ENCODE measurements at places on chromosomes 3 and 15.
A peak's percentile ranks its signal among the peaks of the same experiment; 100 is the strongest.

GRCh38 chr3:155635056-155635455, 109.8 kb downstream of the PLCH1 start:
- DNase-seq: no peak

DNA sequence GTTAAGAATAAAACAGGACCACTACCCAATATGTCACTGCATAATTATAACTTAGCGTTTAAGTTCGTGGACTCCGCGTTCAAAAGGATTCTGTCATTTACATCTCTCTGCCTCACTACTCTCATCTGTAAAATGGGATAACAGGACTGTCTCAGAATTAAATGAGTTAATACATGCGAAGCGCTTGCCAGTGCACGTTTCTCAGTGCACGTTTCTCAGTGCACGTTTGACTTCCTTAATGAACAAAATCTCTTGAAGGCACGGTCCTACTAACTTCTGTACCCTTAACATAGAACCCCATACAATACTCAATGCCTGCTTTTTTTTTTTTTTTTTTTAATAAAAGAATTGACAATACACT, 499 bp downstream of the RABL3 start:
- no peak for DNase-seq

GRCh38 chr15:59299929-59300617, 72.6 kb downstream of the MYO1E start:
- DNase-seq: no peak

DNA sequence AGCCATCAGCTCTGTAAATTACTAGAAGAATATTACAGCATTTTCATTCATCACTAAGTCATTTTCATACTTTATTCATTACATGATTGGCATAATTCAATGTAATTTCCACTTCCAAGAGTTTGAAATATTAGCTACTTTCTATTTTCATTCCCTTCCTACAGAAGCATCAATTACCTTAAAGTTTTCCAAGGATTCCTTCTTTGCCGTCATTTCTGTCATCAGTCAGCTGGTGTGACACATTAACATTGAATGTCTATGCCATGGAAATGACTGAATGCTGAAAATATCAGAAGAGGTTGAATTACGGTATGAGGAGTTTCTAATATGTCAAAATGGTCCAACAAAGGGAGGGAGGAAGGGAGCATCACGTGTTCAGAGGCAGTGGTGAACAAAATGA, 718.2 kb upstream of the GRM7 start:
- no peak for DNase-seq

DNA sequence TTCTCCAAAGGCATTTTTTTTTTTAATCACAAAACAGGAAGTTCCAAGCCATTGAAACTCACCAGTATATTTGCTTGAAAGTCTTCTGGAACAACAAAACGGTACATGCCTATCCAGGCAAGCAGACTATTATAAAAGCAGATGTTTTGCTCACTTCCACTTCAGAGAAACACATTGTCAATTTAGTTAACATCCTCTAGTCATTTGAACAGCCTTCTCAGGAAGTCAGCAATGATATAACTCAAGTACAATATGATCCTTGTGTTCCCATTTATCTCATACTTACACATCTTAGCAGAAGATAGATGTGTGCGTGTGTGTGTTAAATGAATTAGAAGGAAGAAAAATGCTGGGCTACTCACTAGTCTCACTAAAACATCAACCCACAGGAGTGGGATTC, 30.4 kb downstream of the MECOM start:
- DNase-seq: no peak

GRCh38 chr3:66110840-66111239, 72.1 kb upstream of the MAGI1 start:
- DNase-seq: no peak

GRCh38 chr3:67001086-67001861, 3.2 kb downstream of the KBTBD8 start:
- no peak for DNase-seq

DNA sequence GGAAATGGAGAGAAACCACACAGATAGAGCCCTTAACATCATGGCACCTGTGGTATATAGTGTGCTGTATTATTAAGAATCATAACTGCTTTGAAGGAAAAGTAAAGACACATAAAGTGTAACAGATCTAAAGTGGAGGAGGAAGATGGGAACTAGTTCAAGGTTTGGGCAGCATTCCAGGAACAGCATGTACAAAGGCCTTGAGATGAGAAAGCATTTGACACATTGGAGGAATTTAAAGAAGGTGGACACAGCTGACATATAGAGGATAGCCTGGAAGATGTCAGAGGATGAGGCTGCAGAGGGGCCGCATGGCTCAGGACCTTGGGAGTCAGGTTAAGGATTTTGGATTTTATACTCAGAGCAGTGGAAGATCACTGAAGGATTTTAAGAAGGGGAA, 39.0 kb downstream of the LRTM1 start:
- no peak for DNase-seq

DNA sequence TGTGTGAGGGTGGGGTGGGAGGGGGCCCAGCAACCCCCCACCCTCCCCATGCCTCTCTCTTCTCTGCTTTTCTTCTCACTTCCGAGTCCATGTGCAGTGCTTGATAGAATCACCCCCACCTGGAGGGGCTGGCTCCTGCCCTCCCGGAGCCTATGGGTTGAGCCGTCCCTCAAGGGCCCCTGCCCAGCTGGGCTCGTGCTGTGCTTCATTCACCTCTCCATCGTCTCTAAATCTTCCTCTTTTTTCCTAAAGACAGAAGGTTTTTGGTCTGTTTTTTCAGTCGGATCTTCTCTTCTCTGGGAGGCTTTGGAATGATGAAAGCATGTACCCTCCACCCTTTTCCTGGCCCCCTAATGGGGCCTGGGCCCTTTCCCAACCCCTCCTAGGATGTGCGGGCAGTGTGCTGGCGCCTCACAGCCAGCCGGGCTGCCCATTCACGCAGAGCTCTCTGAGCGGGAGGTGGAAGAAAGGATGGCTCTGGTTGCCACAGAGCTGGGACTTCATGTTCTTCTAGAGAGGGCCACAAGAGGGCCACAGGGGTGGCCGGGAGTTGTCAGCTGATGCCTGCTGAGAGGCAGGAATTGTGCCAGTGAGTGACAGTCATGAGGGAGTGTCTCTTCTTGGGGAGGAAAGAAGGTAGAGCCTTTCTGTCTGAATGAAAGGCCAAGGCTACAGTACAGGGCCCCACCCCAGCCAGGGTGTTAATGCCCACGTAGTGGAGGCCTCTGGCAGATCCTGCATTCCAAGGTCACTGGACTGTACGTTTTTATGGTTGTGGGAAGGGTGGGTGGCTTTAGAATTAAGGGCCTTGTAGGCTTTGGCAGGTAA, 8.1 kb downstream of the FAM131A start:
- DNase-seq: no peak

- no peak for DNase-seq
Observed at GRCh38 chr3:88691081-88691480, 416.3 kb upstream of the EPHA3 start.

DNA sequence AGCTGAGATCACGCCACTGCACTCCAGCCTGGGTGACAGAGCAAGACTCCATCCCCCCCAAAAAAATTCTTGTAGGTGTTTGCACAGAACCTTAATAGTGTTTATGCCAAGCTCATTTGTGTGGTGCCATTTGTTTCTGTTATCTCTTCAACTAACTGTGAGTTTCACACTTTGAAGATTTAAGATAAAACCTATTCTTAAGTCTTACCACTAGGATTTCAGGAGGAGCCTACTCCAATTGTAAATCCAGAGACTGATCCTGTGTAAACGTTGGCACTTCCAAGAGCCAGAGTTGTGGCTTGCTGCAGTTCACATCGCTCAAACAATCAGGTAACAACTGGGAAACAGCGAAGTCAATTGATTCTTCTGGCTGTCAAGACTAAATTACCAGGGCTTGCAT, 242.4 kb upstream of the SATB1 start:
- DNase-seq: no peak

- DNase-seq: peak; percentile 32
Observed at GRCh38 chr3:185152410-185153170, at the start of gene C3orf70. C3orf70 (minus strand) TSS chr3:185153060; CDS start chr3:185152823, 237 bp downstream.
